ENCODE measurements at places on chromosomes 1 and 21.

DNA sequence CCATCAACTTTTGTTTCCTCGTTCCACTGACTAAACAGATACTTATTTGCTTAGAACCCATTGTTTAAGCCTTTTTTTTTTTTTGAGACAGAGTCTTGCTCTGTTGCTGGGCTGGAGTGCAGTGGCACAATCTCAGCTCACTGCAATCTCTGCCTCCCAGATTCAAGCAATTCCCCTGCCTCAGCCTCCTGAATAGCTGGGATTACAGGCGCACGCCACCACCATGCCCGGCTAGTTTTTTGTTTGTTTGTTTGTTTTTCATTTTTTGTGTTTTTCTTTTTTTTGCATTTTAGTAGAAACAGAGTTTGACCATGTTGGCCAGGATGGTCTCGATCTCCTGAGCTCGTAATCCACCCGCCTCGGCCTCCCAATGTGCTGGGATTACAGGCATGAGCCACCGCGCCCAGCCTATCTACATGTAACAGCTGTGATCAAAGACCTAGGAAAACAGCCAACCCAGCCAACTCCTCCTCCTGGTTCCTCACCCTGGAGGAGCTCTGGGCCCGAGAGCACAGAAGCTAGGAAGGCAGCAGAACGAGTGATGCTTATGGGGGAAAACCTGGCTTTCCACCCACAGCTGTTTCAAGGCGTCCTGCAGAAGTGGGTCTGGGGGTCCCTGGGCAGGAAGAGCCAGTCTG lies 32.9 kb downstream of the KCNN3 start:
- no peak for DNase-seq

DNA sequence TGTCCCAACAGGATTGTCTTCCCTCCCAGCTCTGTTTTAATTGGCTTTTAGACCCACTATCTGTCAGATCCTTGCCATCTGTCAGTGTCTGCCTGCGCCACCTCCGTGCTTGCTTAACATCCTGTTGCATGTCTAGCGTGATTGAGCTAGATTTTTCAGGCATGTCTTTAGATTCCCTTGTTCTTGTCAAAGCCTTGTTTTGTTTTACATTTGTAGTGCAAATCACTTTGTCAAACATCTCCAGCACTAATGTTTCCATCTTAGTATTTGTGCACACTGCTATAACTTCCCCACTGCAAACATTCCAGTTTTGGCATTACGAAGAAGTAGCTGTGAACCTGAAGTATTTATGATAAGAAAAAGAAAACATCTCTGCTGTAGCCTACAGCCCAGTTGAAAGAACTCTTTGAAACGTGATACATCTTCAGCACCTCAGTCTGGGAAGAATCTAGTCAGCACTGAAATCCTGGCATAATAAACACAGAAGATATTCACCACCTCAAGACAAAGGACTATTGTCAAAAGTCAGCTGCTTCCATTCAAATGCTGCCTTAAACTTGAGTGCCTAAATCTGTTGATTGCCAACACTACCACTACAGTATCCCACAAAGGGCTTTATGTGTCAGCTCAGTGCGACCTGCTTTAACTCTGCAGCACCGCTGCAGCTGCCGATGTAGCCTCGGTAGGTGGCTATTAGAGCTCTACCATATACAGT lies 105.0 kb downstream of the FNBP1L start:
- no peak for DNase-seq

DNA sequence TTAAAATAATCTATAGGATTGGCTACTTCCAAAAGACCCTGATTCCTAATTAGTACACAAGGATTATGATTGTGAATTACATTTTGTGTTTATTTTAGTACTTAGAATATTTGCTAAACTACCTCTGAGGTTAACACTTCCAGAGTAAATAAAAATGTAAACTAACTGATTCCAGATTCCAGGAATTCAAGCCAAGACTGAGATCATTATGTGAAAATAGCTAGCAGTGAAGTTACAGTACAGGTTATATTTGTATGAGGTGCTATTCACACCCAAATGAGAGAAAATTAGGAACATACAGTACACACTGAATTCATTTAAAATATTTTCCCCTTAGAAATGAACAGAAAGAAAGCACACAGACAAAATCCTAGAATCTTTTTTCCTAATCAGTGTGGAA lies 28.8 kb downstream of the TTLL7 start:
- DNase-seq: no peak

GRCh38 chr1:101131239-101131843 lies 105.5 kb upstream of the S1PR1 start:
- no peak for DNase-seq
